ENCODE measurements at places on chromosomes 1 and 21.

GRCh38 chr1:18581420-18581880 lies 49.2 kb upstream of the PAX7 start:
- DNase-seq = no peak

DNA sequence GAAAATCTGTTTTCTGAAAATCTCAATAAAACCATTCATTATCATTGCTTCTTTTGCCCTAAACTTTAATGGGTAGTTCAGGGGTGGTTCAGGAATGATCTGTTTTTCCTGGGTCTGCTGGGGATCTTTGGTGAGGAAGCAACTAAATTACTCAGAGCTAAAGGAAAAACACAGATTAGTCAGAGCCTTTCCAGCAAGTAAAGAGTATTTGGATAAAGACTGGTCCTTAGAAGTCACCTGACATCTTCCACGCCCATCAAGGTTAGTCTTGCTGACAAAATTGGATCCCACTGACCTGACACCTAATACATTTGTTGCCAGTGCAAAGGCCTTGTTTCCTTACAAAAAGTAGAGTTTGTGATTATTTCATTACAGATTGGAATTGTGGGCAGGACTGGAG lies 24.2 kb downstream of the HSPA13 start:
- DNase-seq = no peak

- DNase-seq = no peak
Measured at GRCh38 chr1:6260961-6261614, at the start of gene GPR153. Gene GPR153, minus strand, starts transcription at chr1:6261098. Its CDS starts 6,193 bp downstream, at chr1:6254905.

GRCh38 chr1:31099293-31100032 lies 33.9 kb upstream of the PUM1 start:
- no peak for DNase-seq

DNA sequence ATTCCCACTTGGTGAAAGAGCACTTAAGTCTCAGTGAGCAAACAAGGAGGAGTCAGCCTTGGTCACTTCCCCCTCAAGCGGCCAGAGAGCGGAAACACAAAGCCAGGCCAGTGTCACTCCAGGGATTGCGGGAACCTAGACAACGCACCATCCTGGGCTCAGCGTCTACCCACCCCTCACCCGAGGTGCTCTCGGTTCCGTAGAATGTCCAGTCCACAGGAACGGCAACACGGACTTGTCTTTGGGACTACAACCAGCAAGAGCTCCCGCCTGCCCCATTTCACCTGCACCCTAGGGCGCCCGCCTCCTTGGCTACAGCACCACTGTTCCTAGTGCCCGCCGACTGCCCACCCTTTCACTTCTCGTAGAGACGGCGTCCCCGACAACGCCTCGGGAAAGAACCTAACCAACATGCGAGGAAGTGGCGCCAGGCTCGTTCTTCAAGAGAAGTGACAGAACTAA lies 509 bp downstream of the GDAP2 start:
- DNase-seq = peak; percentile 14

GRCh38 chr1:173503391-173503790 lies 26.3 kb downstream of the PRDX6 start:
- DNase-seq = no peak

DNA sequence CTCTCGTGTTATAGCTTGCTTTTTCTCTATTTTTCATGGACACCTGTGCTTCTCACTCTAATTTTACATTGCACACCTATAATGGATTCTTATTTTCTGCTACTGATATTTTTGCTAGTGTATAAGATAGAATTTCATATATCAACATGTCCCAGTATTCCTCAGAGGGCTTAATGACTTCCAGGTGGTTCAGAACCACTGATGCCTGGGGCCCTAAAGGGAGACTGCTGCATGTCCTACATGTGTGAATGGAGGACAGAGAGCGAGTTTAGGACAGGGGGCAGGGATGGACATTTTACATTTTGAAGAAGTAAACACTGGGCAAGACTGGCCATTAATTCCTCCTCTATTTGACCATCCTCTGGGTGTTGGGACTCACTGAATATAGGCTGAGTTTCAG lies 100.6 kb downstream of the DISC1 start:
- no peak for DNase-seq

GRCh38 chr21:21283810-21284209 lies 285.6 kb downstream of the NCAM2 start:
- no peak for DNase-seq

- DNase-seq = no peak
Measured at GRCh38 chr1:201456499-201457309, 12.3 kb downstream of the PHLDA3 start.

GRCh38 chr1:109528712-109529111 lies 11.0 kb upstream of the GPR61 start:
- DNase-seq = no peak

- no peak for DNase-seq
Measured at GRCh38 chr1:89545264-89546038, 20.8 kb downstream of the LRRC8B start.

DNA sequence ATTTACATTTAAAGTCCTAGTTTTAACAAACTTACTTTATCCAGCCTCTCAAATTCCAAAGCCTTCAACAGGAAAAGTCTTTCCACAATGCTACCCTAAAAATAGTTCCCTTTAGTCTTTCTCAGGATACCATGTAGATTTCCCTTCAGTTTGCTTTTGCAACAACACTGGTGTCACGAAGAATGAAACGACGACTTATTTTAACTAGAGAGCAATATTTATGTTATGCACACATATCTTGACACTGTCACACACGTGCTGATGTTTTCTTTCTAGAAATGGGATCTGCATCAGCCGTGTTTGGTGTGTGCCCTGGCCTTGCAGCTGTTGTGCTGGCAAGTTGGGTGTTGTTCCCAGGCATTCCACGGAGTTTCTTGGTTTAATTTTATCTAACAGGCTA lies 75.5 kb downstream of the SIPA1L2 start:
- no peak for DNase-seq

DNA sequence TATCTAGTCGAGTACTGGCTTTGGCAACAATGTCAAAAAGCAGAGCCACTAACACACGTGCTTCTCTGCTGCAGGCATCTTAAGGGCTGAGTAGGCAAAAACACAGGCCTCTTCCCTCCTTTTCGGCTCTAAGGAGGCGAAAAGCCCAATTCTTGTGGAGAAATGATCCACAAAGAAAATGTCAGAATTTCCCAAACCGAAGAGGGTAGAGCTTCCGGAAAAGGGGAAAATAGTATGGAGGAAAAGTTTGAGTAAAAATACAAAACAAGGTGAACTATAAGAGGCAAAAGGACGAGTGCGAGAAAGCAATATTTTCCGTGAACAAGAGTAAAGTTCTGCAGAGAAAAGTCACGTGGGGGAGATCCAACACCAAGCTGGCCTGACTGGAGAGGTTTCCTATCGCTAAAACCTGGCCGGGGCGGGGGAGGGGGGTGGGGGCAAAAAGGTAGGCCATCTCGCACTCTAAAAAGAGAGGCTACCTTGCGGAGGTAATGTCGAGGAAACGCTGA lies 551 bp downstream of the ZRANB2 start:
- no peak for DNase-seq

GRCh38 chr1:117812869-117813511 lies 116.4 kb downstream of the GDAP2 start:
- no peak for DNase-seq

DNA sequence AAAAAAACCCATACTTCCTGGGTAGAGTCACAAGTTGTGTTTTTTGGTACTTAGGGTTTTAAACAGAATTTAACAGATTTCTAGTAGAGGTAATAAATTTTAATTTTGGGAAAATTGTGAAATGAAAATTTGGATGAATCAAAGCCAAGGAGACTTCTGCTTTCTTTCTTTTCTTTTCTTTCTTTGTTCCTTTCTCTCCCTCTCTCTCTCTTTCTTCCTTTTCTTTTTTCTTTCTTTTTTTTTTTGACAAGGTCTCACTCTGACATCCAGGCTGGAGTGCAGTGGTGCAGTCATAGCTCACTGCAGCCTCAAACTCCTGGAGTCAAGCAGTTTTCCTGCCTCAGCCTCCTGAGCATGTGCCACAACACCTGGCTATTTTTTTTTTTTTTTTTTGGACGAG lies 46.9 kb upstream of the NEXN start:
- no peak for DNase-seq

DNA sequence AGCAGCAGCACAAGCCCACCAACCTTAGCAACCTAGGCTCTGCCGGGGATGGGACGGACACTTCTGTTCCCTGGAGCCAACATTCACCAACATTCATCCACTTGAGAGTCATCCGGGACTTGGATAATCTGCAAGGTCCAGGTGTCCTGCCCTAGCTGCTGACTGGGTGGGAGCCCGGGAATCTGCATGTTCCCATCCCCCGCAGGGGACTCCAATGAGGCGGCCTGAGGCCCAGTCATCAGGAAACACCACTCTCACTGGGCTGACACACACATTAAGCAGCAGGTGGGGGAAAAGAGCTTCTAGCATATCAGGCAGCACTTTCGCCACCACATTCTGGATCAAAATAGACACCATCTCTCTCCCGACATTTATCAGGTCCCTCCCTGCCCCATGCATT lies 38.4 kb upstream of the CCSAP start:
- no peak for DNase-seq

DNA sequence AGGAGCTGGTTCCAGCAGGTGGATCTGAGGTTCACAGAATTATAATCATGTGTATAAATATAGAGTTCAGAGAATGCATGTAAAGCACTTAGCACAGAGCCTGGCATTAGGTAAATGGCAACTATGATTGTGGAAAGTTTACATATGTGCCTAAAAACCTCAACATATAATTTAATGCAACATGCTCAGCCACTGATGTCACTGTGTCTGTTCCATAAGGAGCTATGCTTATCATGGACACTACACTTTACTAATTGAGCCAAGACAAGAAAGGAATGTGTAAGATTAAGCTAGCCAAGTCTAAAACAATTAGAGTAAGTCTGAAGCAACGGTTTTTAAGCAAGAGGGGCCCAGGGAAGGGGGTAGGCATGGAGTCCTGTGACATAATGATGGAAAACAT lies 61.5 kb downstream of the GNG12 start:
- no peak for DNase-seq

DNA sequence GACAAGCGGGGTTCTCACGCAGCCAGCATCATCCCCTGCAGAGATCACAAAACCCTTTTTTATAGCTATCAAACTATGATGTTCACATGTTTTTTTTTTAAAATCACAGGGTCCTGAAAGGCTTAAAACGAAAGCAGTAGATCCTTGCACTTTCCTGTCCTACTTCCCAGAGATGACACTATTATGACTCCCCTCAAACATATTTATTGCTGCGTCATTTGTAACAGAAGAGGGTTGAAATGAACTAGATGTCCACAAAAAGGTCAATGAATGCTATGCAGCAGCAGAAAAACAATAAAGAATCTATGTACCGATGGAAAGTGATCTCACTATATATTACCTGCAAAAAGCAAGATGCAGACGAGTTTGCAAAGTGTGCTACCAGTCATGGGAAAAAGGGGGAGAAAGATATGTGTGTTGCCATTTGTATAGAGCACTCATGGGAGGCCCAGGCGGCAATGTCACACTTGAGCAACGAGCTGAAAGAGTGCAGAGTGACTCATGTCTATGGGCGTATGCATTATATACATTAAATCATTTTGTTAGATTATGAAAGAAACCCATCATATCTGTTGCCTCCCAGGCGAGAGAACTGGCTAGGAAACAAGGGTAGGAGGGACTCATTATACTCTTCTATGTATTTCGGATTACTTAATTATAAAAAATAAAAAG lies 68.9 kb upstream of the PARP1 start:
- no peak for DNase-seq

DNA sequence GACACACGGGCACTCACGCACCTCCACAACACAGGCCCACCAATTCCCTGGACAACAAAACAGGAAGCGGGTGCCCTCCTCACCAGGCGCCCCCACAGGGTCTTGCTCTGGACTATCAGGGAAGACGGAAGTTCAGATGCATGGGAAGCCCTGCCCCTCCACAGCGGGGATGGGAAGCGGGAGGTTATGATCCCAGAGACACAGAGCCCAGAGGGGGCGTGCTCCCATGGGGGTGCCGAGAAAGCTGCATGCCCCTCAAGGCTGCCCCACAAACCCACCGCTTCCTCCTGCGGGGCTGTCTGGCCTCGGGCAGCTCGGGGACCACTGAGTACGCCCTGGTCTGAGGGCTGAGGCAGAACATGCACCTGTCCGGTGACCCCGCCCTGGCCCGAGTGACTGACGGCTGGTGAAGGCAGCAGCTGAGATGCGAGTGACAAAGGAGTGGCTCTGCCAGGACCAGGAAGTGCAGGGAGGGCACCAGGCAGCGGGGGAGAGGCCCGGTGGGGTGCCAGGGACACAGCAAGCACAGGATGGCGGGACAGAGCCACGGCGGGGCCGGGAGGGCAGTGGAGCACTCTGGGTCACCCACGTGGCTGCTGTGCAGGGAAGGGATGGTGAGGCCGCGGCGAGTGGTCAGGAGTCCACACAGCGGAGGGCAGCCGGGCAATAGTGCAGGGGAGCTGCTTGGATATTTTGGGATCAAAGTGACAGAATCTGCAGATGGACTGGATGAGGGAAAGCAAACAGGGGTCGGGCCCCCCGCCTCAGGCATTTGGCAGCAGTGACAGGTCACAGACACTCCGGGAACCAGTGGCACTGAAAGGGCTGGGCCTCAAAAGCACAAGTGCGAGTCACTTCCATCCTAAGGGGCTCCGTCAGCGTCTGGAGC lies 18.6 kb downstream of the NADK start:
- DNase-seq = no peak

GRCh38 chr21:25405984-25406383 lies 201.3 kb downstream of the MRPL39 start:
- no peak for DNase-seq

GRCh38 chr1:212002536-212002935 lies 32.8 kb downstream of the INTS7 start:
- no peak for DNase-seq

- no peak for DNase-seq
Measured at GRCh38 chr1:173302890-173303829, 96.0 kb upstream of the TNFSF4 start.

- DNase-seq = no peak
Measured at GRCh38 chr21:31660259-31660565, 719 bp downstream of the SOD1 start.

DNA sequence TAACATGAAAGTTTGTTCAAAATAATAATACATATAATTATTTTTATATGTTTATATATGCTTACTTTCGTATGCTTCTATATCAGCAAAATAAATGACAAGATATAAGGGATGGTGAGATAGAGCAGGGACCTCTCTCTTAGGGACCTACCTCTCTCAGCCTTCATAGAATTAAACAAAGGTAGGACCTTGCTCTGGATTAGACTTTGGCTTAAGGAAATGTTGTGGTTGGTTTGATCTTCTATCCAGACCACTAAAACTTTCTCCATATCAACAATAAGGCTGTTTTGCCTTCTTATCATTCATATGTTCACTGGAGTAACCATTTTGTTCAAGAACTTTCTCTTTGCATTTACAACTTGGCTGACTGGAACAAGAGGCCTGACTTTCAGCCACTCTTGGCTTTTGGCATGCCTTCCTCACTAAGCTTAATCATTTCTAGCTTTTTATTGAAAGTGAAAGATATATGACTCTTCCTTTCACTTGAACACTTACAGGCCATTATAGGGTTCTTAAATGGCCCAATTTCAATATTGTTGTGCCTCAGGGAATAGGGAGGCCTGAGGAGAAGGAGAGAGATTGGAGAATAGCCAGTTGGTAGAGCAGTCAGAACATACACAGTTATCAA lies 14.4 kb downstream of the FRRS1 start:
- DNase-seq = no peak

All from NCI-H187 treated with DMSO at 0.1 percent for 48 hours (cell line).